ENCODE measurements at places on chromosomes 11 and 22.

DNA sequence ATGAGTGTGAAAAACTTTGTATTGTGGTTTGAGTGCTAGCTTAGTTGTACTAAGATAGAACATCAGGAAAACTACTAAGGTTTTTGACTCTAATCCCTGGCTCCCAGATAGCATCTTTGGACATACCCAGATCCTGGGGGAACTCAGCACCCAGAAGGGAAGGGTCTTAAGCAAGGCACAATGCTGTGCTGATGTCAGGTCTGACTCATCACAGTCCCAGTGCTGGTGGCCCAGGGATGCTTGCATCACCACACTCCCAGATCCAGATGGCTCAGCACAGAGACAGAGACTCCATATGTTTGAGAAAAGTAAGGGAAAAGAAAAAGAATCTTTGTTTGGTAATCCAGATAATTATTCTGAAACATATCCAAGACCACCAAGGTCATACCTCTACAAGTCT is 18.3 kb upstream of the OR56A3 start:
- H3K27me3 ChIP-seq, result no peaks in the 10 kb centered on the region
- H3K4me3 ChIP-seq, result no peak overlapping the region
- no peak for DNase-seq

DNA sequence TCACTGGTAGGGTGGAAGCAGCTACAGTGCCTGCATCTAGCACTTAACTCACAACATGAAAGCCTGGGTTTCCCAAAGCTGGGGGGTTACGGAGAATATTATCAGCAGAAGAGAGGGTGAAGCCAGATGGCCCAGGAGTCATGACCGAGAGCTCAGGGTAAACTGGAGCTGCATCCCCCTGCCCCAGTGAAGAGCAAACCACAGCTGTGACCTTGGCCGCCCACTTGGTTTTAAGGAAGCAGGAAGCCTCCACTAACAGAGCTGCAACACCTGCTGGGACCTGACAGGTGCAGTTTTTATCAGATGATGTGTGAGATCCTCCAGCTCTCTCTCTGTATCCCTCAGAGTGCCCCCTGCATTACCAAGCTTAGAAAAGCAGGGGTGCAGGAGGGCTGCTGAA is 20.9 kb downstream of the TCP11L1 start:
- H3K4me1 ChIP-seq, result no peaks in the 10 kb centered on the region
- peaks cover 49% of the 10 kb centered on the region for H3K36me3 ChIP-seq
- no peak overlapping the region for H3K27ac ChIP-seq
- DNase-seq, result no peak

DNA sequence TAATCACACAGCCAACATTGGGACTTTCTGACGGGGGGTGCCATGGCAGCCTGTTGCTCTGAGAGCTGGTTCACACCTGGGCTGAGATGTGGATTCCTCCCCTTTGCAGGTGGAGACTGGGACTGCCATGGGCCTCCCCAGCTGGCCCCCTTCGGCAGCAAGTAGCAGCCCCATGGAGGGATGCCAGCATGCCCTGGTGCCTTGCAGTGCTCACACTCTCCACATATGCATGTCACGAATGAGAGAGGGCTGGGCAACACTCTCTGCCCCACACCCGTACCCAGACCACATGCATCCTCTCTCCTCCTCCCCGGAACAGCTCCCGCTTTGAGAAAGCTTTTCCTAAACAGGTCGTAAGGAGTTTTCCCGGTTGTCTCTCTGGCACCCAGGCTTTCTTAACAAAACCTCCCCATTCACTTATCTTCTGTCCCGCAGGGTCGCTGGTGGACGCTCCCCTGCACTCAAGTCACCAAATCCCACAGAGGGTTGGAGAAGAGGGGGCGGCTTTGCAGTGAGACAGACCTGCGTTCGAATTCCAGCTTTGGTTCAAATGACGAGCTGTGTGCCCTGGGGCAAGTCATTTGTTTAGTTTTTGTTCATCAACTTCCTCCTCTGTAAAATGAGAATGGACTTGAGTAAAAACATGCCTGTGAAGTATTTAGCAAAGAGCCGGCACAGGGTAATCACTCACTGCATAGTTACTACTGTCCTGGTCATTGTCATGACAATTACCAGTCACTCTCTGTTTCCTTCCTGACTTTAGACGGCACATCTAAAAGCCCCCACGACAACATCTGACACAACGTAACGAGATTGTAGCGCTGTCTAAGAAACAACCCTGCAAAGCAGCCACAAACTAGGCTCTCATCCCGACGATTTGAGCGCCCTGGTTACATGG is 231.3 kb upstream of the B3GAT1 start:
- H3K4me3 ChIP-seq, result no peak overlapping the region
- H3K27ac ChIP-seq, result no peak overlapping the region
- H3K36me3 ChIP-seq, result no peaks in the 10 kb centered on the region

- DNase-seq, result no peak
- no peak overlapping the region for H3K4me3 ChIP-seq
- no peaks in the 10 kb centered on the region for H3K36me3 ChIP-seq
- H3K27ac ChIP-seq, result no peak overlapping the region
- no peaks in the 10 kb centered on the region for H3K4me1 ChIP-seq
- no peaks in the 10 kb centered on the region for H3K27me3 ChIP-seq
Measured at GRCh38 chr11:3905080-3905953, 49.9 kb downstream of the STIM1 start.

- no peaks in the 10 kb centered on the region for H3K27me3 ChIP-seq
- H3K36me3 ChIP-seq, result peaks cover 5% of the 10 kb centered on the region
- DNase-seq, result no peak
- H3K4me1 ChIP-seq, result peaks cover 18% of the 10 kb centered on the region
Measured at GRCh38 chr11:1569251-1569780, 2.8 kb downstream of the DUSP8 start.

GRCh38 chr22:36463783-36464184 is 17.7 kb downstream of the TXN2 start:
- H3K4me3 ChIP-seq, result no peak overlapping the region
- DNase-seq, result no peak
- H3K4me1 ChIP-seq, result peaks cover 74% of the 10 kb centered on the region
- H3K27me3 ChIP-seq, result no peaks in the 10 kb centered on the region
- no peaks in the 10 kb centered on the region for H3K36me3 ChIP-seq

DNA sequence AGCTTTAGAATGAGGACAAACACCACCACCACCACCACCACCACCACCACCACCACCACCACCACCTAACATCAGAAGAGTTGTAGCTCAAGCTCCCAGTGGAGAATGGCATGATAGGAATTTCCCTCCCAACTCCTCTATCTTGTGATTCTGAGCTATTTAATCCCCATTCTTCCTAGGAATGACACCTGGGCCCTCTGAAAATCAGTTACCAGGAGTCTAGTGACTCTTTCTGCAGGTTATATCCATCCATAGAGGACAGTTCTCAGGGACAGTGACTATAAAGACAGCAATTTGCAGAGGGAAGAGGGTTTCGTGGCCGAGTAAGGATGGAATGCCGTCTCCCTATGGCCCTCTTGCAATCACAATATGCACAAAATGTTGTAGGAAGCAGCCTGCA is 27.8 kb downstream of the MYH9 start:
- H3K27me3 ChIP-seq, result no peaks in the 10 kb centered on the region
- H3K36me3 ChIP-seq, result no peaks in the 10 kb centered on the region
- peak overlapping the region; percentile 92 for H3K27ac ChIP-seq
- DNase-seq, result no peak
- H3K4me3 ChIP-seq, result no peak overlapping the region
- H3K4me1 ChIP-seq, result peaks cover 90% of the 10 kb centered on the region

DNA sequence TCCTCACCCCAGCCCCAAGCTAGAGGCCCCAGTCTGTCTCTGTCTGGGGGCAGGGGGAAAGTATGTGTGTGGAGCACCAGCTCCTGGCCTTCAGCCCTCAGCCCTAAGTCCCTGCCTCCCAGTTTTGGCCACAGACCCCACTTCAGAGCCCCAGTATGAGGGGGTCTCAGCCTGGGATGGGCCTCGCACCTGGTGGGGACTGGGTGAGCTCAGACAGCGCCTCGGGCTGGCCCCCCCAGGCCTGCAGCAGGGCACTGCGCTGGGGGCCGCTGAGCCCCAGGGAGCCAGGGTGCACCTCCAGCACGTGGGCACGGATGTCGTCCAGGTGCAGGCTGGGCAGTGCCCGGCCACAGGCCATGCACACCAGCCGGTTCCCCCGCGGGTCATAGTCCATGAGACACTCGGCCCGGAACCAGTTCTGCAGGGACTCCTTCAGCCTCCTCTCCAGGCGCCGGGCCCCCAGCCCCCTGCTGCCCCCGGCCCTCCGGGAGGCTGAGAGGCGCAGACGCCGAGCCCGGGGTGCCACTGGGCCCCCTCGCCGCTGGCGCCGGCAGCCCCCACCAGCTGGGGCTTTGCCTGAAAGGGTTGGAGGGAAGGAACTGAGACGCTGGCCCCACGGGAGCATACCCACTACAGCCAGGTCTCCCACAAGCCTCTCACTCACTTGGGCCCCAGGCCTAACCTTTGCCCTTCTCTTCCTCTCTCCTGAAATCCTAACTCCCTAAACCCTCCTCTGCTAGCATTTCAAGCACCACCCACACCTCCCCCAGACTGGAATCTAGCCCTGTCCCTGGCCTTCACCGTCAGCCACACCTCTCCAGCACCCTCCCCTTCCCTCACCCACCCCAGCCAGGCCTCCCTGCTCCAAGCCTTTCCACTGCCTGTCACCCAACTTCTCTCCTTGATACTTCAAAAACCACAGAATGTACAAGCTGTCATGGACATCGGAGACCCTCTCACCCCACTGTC is 3.6 kb downstream of the ZFTA start:
- H3K27ac ChIP-seq, result no peak overlapping the region
- peaks cover 14% of the 10 kb centered on the region for H3K4me1 ChIP-seq
- no peak for DNase-seq
- no peaks in the 10 kb centered on the region for H3K36me3 ChIP-seq
- H3K4me3 ChIP-seq, result no peak overlapping the region
- no peaks in the 10 kb centered on the region for H3K27me3 ChIP-seq

DNA sequence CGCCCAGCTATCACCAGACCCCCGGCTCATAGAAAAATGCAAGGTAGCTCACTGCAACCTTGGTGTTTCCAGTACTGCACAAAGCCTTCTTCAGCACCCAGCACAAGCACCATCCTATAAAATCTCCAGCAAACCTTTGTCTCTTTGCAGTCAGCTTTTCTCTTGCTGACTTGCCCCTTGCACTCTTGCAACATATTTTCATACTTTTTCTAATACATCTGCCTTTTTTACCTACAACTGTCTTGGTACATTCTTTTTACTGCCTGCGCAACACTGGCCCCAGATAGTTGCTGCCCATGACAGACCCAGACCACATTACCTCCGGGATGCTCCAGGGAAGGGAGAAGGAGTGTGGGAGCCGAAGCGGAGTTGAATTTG is 142.4 kb downstream of the MPPED1 start:
- no peak overlapping the region for H3K4me3 ChIP-seq
- no peak overlapping the region for H3K27ac ChIP-seq
- no peaks in the 10 kb centered on the region for H3K4me1 ChIP-seq
- DNase-seq, result no peak
- H3K27me3 ChIP-seq, result no peaks in the 10 kb centered on the region

DNA sequence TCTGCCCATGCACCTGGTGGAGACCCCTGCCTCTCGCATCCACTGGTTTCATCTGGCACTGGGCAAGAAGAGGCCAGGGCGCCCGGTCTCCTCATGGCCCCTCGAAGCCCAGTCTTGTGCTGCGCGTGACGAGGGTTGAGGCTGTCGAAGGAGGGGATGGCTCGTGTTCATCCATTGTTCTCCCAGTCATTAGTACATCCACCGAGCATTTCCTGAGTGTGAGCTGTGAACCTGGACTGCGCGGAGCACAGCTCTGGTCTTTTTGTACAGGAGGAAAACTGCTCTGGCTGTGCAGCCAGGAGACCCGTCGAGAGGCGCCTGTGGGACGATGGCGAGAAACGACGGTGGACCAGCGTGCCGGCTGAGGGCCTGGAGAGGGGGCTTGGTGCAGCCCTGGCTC is 6.8 kb downstream of the CACNA1I start:
- no peaks in the 10 kb centered on the region for H3K27me3 ChIP-seq
- DNase-seq, result no peak
- H3K4me1 ChIP-seq, result no peaks in the 10 kb centered on the region
- no peak overlapping the region for H3K27ac ChIP-seq

GRCh38 chr11:12449961-12450715 is 72.8 kb downstream of the PARVA start:
- H3K27me3 ChIP-seq, result no peaks in the 10 kb centered on the region
- peaks cover 12% of the 10 kb centered on the region for H3K4me1 ChIP-seq
- no peak overlapping the region for H3K27ac ChIP-seq
- H3K36me3 ChIP-seq, result no peaks in the 10 kb centered on the region
- no peak for DNase-seq

- peaks cover 23% of the 10 kb centered on the region for H3K36me3 ChIP-seq
- H3K27ac ChIP-seq, result no peak overlapping the region
- H3K4me3 ChIP-seq, result no peak overlapping the region
- no peak for DNase-seq
- H3K27me3 ChIP-seq, result no peaks in the 10 kb centered on the region
Measured at GRCh38 chr11:61356706-61357105, 5.0 kb downstream of the CYB561A3 start.

DNA sequence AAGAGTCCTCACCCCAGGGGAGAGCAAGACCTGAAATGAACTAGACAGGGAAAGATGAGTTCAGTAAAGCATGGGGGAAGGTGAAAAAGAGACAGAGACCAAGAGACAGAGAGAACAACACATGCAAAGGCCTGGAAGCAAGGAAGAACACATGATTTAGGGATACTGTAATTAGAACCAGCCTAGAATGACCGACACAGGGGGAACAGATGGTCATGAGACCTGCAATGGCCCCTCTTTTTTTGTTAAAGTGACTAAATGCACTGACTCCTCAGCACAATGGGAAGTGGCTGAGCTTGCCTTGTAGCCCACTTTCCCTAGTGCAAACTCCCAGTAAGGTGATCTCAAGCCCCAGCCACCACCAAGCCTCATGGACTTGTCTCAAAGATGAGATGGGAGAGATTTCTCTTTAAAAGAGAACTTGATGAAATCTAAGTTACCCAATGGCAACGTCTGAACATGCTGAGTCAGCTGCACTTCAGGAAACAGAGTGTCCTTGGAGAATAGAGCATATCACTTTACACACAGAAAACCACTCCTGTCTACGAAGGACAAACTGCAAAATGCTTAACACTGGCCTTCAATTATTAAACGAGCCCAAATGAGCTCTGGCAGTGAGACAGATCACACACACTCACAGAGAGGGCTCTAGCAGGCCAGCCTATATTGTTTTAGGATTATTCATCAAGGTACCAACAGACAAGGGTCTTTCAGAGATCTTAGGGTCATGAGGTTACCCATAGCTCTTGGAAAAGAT is 91.0 kb downstream of the SERGEF start:
- no peak for DNase-seq

GRCh38 chr11:103488579-103488978 is 379.4 kb downstream of the DYNC2H1 start:
- no peaks in the 10 kb centered on the region for H3K27me3 ChIP-seq
- H3K4me3 ChIP-seq, result no peak overlapping the region

DNA sequence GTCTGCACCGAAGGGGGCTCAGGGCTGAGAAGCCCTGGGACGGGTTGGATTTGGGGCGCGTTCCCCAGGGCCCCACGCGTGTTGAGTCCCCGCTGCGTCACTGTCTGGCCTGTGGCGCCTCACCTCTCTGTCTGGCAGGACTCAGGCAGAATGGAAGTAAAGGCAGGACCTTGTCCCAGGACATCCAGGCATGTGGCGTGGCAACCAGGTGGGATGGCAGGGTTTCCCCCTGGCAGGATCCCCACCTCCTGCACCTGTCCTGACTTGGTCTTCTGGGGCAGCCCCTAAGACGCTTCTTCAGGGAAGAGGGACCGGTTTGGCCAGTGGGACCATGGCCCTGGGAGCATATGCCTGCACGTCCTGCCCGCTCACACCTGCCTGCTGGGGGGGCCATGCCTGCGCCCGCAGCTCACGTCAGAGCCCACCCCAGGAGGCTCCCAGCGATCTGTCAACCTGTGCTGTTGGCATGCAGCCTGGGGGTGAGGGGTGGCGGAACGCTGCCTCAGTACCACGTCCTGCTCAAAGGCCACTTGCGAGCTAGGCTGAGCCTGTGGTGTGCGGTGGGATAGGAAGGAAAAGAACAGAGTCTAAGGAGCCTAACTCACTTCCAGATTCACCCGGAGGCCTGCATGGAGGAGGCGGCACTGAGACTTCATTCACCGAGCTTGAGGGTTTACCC is 72.7 kb downstream of the KCNQ1 start:
- H3K27me3 ChIP-seq, result no peaks in the 10 kb centered on the region
- no peak overlapping the region for H3K27ac ChIP-seq
- H3K4me3 ChIP-seq, result no peak overlapping the region
